ENCODE measurements at places on chromosomes 16 and 17. TPM values are rescaled to one million over a fixed set of nuclear protein-coding genes. Genes with fewer than 3 reads are reported as not detected.

DNA sequence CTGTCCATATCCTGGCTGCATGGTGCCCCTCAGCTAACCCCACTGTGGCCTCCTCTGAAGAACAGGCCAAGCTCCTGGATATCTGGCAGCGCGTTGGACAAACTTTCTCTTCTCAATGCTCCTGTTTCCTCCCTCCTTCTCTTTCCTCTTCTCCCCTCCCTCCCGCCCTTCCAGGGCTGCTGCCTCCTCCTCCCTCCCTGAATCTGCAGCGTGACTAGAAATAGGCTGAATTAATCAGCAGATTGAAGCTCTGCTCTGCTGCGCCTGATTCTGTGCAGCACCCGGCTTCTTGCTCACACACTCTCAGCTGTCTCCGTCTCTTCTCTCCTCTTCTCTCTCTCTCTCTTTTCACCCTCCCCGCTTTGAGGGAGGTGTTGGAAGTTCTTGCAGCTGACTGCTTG, 19.8 kb downstream of the TMEM94 start:
- no peak for DNase-seq

GRCh38 chr17:50035945-50036344, 20.0 kb upstream of the ITGA3 start:
- no peak for DNase-seq

- DNase-seq: no peak
Measured at GRCh38 chr17:6080711-6081430, 10.7 kb downstream of the WSCD1 start.

DNA sequence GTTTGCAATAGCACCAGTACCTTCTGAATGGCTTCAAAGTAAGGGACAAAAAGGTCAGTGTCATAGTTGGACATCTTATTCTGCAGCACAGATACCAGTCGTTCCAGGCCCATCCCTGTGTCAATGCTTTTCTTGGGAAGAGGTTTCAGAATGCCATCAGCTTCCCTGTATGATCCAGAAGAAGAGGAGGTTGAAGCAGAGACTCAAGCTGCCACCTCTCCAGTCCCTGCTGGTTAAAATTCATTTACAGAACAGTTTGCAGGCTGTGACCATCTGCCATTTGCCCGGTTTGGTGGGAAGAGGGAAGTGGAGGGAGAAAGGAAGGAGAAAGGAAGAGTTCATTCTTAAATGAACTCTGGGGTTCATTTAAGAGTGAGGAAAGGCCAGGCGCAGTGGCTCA, 18.4 kb upstream of the EXOSC6 start:
- DNase-seq: no peak

GRCh38 chr17:17351901-17352781, 49.0 kb downstream of the NT5M start:
- DNase-seq: no peak

DNA sequence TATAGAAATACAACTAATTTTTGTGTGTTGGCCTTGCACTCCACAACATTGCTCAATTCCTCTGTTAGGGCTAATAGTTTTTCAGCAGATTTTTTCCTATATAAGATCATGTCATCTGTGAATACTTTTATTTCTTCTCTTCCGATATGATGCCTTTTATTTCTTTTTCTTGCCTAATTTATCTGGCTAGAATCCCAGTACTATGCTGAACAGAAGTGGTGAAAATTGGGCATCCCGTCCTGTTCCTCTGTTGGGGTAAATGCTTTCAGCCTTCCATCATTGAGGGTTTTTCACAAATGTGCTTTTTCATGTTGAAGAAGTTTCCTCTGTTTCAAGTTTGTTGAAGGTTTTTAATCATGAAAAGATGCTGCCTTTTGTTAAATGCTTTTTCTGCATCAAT, 22.7 kb upstream of the TNFRSF13B start:
- DNase-seq: no peak

DNA sequence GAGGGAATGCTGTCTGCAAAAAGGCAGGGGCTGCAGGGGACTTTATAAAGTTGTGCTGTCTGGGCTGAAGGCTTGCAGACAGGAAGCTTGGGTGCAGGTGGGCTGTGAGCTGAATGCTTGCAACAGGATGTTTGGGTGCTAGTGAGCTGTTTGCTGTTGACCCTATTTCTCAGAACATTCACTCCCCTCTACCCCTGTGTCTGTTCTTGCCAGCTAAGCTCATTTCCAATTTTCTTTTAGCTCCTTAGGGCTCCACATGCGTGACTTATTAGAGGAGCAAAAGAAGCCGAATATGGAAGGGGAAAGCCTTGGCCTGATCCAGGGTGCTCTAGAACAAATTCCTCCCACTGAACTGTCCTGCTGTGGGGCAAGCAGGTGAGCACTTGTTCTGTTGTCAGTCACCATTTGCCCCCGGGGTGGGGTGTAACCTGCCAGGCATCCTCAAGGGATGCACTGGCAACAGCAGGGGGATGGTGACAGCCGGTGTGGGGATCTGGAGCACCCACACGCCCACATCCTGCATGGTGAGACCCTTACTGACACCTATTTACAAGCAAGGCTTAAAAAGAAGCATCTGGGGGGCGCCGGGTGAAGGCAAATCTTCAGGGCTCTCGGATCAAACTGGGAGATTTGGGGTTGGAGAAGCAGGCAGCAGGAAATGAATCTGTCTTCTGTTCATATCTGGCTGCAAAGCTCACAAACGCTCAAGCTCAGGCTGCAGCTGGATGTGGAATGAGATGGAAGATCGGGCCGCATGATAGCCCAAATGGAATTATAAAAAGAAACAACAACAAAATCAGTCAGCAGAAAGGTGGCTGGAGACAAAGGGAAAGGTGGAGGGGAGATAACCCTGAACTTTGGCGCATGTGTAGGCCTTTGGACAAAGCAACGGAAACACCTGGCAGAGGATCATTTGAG, 21.1 kb upstream of the NUP93 start:
- DNase-seq: peak; percentile 30

GRCh38 chr17:41116297-41116696, 1.9 kb downstream of the KRTAP4-11 start:
- DNase-seq: no peak

- DNase-seq: peak; percentile 12
Measured at GRCh38 chr17:63760771-63761539, 12.4 kb downstream of the CCDC47 start.

Gene KRT24
- not detected for total RNA-seq

DNA sequence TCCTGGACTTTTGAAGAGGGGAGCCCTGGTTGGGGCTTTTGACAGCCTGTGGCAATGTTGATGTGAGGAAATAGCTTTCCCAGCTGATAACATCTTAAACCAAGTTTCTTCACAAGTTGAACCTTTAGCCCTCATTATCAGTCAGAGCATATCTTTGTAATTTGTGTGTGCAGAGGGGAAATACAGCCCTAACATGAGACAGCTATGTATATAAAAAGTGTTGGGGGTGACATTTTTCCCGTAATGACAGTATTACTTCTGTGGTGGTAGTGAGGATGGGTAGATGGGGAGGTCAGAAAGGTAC, 221.1 kb downstream of the FTO start:
- DNase-seq: no peak

GRCh38 chr17:3695129-3695722, 729 bp downstream of the P2RX5 start:
- DNase-seq: no peak

DNA sequence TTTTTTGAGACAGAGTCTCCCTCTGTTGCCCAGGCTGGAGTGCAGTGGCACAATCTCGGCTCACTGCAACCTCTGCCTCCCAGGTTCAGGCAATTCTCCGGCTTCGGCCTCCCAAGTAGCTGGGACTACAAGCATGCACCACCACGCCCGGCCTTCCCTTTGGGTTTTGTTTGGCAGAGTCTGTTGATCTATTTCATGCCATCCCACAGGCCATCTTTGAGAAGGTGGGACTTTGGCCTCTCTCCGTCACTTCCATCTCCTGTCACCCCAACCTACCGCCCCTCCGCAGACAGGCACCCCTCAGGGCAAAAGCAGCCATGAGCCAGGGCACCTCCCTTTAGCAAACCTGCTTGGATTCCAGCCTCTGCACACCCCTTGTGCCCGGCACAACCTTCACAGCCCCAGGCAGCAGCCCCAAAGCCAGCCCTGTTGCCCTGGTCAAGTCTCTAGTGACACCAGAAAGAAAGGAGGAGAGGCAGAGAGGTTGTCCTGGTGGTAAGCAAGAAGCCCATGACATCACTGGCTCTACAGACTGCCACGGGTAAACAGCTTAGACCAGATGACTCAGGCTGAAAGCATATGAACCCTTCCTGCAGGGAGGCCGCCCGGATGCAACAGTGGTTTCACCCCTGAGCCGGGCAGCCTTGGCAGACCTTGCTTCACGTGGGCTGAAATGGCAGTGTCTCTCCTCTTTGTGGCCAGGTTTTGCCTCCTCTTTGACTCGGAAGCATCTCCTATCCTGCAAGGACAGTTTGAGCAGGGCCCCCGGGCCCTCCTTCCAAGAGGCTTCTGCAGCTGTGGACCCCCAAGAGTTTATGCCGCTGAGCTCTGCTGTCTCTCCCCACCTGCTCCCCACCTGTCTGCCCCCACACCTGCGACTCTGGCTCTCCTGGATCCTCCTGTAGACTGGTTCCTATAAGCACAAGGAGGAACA, 8.1 kb upstream of the TIMP2 start:
- peak; percentile 22 for DNase-seq

GRCh38 chr17:6358131-6358530, 76.8 kb downstream of the AIPL1 start:
- no peak for DNase-seq

Gene CLEC3A
- total RNA-seq: not detected

Gene SULT1A4
- total RNA-seq: 1.6 TPM

- no peak for DNase-seq
Measured at GRCh38 chr17:79976451-79976850, 59.2 kb downstream of the TBC1D16 start.

Gene HOXB4
- 1.9 TPM for total RNA-seq

Gene NLK
- 10.2 TPM for total RNA-seq

Gene NECAB2
- not detected for total RNA-seq

- DNase-seq: no peak
Measured at GRCh38 chr17:56822725-56823124, 11.0 kb downstream of the C17orf67 start.

Gene CNGB1
- not detected for total RNA-seq

Gene PITPNM3
- 0.49 TPM for total RNA-seq

DNA sequence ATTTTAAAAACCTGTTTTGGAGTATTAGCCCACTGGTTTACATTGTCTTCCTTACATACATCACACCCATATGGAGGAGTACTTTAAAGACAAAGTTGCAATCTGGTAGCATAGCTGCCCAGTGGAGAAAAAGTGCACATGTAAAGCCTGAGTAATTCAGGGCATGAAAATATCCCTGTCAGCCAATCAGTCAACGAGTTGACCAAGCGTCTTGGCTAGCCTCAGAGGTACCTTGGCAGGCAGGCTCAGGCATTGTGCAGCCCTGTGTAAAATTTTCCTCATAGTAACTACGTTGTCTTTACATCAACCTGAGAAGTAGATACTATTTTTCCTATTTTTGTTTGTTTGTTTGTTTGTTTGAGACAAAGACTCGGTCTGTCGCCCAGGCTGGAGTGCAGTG, 339.0 kb downstream of the CDH13 start:
- no peak for DNase-seq

DNA sequence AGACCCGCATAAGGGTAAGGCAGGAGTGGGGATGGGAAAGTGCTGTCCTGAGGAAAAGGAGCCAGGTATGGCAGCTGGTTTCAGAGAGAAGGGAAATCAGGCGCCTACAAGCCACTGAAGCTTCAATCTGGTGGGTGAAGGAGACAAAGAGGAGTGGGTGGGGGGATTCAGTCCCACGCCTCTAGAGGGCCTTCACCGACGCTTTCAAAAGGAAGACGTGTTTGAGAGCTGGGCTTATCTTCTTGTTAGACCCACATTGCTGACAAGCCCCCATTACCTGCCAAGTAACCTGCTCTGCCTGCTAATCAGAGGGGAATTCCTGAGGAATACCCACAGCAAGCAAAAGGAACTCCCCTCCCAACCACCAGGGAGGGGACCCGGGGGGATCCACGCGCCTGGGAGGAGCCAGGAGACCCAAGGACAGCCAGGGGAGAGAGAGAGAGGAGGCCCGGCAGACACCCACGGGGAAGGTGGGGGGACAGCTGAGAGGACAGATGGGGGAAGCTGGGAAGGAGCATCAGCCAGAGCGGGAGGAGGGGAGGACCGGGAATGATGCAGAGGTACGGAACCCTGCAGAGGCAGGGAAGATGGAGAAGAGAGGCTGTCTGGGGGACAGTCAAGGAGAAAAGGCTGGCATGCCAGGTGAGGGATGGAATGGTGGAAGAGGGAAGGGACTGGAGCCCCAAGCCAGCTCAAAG, 1.0 kb downstream of the MTMR4 start:
- peak; percentile 51 for DNase-seq

- no peak for DNase-seq
Measured at GRCh38 chr17:8022360-8023003, 16.4 kb upstream of the ALOX15B start.

- peak; percentile 82 for DNase-seq
Measured at GRCh38 chr17:40598619-40599467, 33.6 kb upstream of the CCR7 start.

Gene NLRC3
- total RNA-seq: 12.5 TPM

GRCh38 chr17:74776990-74777389, 845 bp upstream of the NAT9 start:
- DNase-seq: no peak

GRCh38 chr16:23587726-23588125, 8.4 kb downstream of the NDUFAB1 start:
- DNase-seq: no peak

Gene PIK3R5
- 27.9 TPM for total RNA-seq

GRCh38 chr17:1173432-1174262, 6.1 kb downstream of the ABR start:
- no peak for DNase-seq

DNA sequence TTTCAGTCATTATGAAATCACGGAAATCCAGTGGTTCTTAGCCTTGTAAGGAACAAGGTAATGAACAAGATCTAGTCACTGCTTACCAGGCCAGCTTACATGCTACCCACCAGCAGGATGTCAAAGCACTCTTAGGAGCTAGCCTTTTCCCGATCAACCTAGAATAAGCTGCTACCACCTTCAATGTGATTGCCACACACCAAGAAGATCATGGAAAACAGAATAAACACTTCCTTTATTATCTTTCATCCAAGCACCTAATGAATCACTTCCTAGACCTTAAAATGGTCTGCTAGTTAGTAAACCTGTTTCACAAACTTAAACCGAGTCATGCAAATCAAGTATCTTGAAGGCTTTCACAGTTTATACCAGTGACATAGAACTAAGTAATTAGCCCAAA, 5.0 kb downstream of the BBS2 start:
- DNase-seq: no peak

DNA sequence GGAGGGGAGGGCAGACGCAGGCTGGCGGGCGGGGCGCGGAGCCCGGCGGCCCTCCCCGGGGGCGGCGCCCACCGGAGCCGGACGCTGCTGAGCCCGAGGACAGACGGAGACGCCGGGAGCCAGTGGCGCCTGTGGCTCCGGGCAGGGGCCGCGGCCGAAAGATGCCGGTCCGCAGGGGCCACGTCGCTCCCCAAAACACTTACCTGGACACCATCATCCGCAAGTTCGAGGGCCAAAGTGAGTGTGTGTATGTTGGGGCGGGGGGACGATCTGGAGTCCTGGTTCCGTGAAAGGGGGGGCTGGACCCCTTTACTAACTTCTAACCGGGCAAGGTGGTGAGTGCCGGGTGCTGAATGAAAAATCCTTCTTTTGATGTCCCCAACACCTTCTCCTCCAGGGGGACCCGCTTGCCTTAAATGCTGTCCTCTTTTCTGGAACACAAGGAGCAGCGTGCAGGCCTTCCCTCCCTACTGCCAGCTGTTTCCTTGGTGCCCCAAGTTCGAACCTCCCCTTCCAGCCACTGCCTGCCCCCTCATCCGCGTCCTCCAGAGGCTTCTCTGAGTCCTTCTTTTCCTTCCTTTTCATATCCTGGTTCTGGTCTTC, at the start of gene KCNH6:
Gene KCNH6 (plus strand): TSS at position 106 of the 603 bp plus-strand sequence. CDS start 56 bp downstream, at position 162.
- no peak for DNase-seq

All from activated naive CD8-positive, alpha-beta T cell treated with anti-CD3 and anti-CD28 coated beads for 36 hours (primary cell).